ENCODE measurements at places on chromosomes 6 and 20. TPM values are rescaled to one million over a fixed set of nuclear protein-coding genes. Genes with fewer than 3 reads are reported as not detected.
A peak's percentile ranks its signal among the peaks of the same experiment; 100 is the strongest.

DNA sequence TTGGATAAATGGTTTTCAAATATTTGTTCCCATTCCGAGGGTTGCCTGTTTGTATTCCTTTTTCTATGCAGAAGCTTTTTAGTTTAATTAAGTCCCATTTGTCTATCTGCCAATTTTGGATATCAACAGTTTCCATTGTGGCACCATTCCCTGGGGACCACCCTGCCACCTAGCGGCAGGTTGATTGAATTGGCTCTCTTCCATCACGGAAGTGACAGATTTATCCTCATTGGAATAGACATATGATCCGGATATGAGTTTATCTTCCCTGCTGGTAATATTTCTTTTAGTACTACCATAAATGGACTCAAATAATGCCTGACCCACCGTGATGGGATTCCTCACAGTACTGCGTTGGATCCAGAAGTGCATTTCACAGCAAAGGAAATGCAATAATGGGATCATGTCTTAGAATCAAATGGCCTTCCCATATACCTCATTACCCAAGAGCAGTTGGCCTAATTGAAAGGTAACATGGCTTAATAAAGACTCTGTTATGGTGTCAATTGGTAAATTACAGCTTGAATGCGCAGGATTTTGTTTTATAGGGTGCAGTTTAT, 327.0 kb downstream of the BMP2 start:
- DNase-seq: peak; percentile 65

DNA sequence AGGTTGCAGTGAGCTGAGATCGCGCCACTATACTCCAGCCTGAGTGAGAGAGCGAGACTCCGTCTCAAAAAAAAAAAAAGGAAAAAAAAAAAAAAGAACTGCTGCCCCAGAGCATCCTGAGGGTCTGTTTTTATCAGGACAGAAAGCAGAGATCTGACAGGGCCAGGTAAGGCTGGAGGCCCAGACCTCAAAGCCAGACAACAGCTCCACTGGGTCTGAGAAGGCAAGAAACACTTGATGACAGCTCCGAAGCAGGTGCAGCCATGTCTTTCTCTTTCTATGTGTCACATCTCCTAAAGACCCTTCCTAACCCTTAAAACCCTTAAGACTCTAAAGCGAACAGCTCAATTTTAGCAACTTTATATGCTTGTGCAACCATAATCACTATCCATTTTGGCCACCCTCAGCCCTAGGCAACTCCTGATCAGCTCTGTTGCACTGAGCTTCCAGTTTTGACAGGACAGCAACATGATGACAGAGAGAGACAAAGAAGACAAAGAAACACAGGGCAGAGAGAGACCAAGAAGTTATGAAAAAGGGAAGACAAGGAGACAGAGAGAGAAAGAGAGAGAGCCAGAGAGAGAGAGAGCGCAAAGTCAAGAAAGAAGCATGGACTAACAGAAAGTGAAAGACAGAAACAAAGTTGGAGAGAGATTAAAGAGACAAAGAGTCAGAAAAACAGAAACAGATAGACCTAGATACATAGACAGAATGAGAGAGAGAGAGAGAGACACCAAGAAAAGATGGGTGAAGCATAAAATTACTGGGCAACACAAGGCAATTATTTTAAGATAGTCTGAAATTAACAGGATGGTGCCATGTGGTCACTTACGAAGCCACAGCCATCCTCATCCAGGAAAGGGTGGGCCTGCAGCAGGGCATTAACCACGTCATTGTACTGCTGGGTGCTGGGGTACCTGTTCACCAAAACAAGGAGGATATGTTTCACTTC, 39.2 kb downstream of the SAMD3 start:
- no peak for DNase-seq

DNA sequence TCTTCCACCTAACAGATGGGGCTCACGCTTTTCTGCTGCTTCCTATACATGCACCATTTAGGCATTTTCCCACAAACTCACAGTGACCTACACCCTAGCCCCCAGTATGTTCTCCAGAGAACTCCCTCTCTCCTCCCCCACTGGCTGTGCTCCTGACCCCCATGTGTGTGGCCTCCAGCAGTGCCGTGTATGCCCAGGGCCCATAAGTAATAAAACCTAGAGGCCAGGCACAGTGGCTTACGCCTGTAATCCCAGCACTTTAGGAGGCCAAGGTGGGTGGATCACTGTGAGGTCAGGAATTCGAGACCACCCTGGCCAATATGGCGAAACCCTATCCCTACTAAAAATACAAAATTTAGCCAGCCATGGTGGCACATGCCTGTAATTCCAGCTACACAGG, 54.7 kb upstream of the NXT1 start:
- DNase-seq: no peak

- no peak for DNase-seq
These were observed 453.5 kb upstream of the SULF2 start for GRCh38 chr20:48238781-48239180.

DNA sequence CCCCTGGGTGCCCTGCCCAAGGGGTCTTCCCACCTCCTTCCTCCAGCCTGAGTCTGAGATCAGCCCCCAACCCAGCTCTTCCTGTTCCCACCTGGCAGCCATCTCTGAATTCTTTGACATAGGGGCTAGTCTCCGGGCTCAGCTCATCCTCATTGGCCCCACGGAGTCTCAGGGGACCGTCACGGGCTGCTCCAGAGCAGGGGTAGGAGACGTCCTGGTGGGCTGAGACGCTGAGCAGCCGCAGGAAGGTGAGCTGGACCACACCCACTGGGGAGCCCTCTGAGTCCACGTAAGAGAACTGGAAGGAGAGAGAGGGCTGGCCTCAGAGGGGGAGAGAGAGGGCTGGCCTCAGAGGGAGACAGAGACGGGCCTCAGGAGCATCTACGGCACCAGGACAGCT, 28.1 kb downstream of the COL11A2 start:
- DNase-seq: no peak

- no peak for DNase-seq
These were observed 4.5 kb upstream of the TNFAIP3 start for GRCh38 chr6:137862419-137863090.

DNA sequence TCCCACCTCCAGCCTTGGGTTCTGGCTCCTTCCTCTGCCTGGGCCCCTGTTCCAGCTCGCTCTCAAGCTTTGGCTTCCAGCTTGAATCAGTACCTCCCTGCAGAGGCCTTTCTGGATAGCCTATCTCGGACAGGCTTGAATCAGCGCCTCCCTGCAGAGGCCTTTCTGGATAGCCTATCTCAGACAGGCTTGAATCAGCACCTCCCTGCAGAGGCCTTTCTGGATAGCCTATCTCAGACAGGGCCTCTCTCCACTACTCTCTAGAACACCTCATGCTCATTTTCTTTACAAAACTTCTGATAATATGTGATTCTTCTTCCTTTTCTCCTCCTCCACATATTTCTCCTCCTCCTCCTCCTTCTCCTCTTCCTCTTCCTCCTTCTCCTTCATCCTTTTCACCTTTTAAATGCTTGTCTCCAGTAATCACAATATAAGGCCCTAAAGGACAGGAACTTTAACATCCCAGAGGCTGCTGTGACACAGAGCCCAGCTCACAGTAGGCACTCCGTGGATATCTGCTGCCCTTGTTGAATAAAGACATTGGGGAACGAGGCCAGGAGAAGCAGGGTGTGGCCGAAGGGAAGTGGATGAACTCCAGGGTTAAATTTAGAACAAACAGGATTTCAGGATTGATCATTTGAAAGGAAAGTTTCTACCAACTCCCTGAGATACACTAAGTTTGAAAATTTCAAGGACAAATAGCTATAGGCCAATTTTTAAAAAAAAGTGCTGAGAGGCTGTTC, 9.3 kb upstream of the RPS6KA2 start:
- DNase-seq: no peak

GRCh38 chr6:12261502-12261901, 28.7 kb upstream of the EDN1 start:
- DNase-seq: no peak

- DNase-seq: no peak
These were observed 32.7 kb downstream of the OGFRL1 start for GRCh38 chr6:71321314-71321713.

DNA sequence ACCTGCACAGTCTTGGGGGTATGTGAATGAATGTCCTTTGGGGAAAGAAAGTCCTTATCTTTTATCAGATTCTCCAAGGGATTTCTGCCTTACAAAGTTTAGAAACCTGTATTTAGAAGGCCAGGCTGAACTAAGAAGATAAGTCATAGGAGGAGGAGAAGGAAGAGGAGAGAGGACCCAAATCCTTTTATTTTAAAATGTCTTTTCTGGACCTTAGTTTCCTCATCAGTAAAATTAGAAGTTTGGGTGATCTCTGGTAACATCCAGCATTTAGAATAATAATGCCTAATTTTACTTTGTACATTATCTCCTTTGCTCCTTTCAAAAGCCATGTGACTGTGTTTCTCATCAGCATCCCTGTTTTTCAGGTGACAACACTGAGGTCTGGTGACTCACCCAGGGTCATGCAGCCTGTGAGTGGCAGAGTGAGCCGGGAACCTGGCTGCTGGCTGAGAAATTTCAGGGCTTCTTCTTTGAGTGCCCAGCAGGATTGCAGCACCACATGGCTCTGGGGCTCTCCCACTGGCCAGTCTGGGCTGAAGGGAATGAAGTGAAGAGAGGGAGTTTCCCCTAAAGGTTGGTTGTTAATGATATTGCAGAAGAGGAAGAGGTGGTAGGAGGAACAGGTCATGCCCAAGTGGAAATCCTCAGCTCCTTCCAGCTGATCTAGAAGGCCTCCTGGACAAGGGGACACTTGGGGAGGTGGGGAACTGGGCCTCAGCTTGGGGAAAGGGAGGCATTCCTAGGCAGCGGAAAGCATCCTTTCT, 34.0 kb downstream of the VEGFA start:
- DNase-seq: no peak

- peak; percentile 38 for DNase-seq
These were observed 4.6 kb downstream of the FILIP1 start for GRCh38 chr6:75489025-75489424.

- peak; percentile 60 for DNase-seq
These were observed 945 bp downstream of the TENT5A start for GRCh38 chr6:81751388-81752083.

DNA sequence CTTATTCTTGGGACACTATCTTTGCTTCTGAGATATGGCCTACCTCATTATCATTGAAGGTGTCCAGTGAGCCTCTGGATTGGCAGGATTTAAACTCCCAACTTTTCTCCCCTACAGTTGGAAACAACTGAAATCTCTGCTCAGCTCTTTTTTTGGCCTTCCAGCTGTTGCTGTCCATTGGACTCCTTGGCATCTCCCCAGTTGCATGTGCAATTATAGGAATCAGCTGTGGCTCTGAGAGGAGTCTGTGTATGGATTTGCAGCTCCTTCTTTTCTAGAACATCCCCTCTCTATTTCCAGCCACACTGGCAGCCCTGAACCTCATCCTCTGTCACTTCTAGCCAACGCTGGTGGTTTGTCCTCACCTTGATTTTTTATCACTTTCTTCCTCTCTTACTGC, 21.2 kb downstream of the RAB22A start:
- no peak for DNase-seq

- DNase-seq: no peak
These were observed 266.4 kb downstream of the HAO1 start for GRCh38 chr20:7673841-7674240.

DNA sequence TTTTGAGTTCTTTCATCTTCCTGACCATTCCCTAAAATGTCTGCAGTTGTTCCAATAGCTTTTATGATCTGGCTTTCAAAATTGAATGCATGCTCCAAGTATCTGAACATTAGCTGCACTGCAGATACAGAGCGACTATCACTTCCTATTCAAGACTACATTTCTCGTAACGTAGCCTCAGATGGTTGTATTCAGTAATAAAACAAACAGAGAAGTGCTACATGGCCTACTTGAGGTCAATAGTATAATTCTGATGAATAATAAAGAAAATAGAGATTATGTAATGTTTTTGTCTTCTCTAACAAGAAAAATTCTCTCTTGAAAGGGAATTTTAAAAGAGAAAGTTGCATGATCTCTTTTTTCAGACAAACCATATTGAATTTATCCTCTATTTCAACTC, 333.9 kb upstream of the IRAK1BP1 start:
- DNase-seq: no peak

DNA sequence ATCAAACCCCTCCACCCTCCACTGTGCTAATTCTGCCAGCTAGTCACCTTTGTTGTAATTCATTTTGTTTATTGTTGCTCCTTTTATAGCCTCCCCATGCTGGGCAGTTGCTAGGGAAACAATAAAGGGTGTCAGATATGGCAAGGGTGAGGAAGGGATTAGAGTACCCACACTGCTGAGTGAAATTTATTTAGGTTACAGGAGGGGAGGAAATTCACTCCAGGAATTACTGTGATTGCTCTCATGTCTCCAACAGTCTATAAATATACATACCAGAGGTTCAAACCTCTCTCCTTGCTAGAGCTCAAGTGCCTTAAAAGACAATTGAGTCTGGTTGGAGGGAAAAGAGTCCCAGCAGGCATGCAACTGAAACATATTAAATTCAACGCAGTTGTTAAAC, 90.6 kb upstream of the ADGRF1 start:
- DNase-seq: peak; percentile 49

DNA sequence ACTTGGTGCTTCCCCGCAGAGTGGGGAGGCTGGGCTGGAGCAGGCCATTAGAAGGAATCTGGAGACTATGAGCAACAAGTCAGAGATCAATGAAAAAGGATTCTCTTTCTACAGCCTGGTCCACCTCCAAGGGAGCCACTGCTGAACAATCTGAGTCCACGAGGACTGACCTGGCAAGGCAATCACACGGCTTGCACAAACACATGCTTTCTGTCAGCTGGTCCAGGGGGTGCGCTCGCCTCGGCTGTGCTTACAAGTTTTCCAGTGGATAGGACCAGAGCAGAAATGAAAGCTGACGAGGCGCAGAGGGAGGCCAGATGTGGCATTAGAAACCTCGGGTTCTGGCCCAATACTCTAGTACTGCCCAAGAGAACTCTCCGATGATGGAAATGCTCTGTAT, 18.1 kb downstream of the KCNK5 start:
- DNase-seq: no peak

- DNase-seq: no peak
These were observed 48.9 kb upstream of the CCN6 start for GRCh38 chr6:112005013-112005371.

DNA sequence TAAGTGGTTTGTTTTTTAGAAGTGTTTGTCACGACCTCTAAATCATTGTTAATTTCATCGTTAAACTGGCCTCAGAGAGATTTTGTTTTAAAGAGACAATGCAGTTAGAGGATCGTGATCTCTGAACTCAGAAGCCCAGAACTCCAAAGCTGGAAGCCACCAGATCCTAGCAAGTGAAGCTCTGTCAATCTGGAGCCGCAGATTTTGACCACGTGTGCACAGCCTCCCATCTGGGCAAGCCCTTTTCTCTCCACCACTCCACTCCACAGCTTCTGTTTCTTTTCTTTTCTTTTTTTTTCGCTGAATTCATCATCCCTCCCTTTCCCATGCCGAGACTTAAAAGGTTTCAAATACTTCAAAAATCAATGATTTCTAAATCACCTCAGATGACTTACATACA, 142.2 kb upstream of the ESR1 start:
- no peak for DNase-seq

- DNase-seq: no peak
These were observed 59.4 kb upstream of the BACH2 start for GRCh38 chr6:90356012-90356421.

NUP153 gene
- total RNA-seq: 104 TPM

BPIFA1 gene
- total RNA-seq: not detected

NKAIN4 gene
- total RNA-seq: not detected

RIPOR3 gene
- total RNA-seq: 19.1 TPM

KCNG1 gene
- total RNA-seq: 22.7 TPM

VIP gene
- not detected for total RNA-seq

C6orf58 gene
- total RNA-seq: 0.64 TPM

PAX1 gene
- total RNA-seq: 0.09 TPM

CLIC5 gene
- total RNA-seq: not detected

TSPO2 gene
- total RNA-seq: not detected

Data from A673 (cell line).